Stimulated activated CD8-positive, alpha-beta memory T cell treated with anti-CD3 and anti-CD28 coated beads, Interleukin-7, amount 100 ng/mL, for 1 hour (primary cell): ENCODE measurements at places on chromosomes 16 and 17.

DNA sequence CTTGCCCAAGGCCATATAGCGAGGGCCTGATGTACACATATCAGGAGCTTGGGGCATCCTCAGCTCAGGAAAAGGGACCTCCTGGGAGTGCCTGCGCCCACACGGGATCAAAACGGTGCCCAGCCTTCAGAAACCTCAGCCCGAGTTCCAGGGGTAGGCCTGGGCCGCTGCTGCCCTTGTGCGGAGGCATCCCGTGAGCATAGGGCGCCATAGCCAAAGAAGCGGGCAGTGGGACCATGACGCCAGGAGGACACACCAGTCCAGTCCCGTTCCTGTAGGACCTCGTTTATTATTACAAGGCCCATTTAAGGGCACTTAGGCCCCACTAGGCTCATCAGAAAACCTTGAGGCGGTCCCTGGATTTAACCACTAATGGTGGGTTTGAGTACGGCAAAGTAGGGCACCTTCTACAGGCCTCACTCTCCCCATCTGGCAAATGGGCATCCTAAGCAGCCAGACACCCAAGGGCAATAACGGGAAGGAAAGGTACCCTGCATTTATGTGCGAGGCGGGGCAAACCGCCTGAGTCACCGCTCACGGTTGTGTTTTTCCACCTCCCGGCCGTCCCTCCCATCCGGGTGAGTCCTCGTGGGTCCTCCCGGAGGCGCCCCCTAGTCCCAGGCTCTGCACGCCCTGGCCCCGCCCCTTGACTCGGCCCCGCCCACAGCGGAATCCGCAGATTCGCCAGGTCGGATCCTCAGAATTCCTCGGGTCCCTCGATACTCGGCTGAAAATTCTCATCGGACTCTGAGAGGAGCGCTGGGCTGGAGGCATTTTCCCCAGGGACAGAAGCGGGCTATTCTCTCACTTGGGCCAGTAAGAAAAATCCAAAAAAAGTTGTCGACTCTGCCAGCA lies 726 bp upstream of the SETD1A start:
- peak; percentile 68 for DNase-seq

DNA sequence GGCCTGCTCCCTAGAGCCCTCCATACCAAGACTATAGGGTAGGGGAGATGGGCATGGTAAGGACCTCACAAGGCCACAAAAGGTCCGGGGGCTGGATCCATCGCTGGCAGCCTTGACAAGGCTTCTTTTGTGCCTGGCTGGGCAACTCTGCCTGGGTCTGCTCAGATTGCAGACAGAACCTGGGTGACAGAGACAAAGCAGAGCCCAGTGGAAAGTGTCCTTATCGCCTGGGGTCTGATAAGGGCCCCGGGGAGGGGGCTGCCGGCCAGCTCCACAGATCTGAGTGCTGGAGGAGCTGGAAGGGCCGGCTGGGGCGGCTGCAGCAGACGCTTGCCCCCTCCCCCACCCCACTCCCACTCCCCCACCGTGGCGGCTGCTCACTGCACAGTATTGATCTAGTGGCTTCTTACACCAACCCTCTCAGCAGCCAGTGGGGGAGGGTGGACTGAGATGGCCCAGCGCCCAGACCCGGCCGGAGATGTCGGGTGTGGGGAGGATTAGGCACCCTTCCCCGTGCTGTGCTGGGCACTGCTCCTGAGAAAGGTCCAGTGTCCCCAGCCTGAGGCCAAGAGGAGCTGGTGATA lies 7.2 kb downstream of the MMP15 start:
- no peak for DNase-seq

DNA sequence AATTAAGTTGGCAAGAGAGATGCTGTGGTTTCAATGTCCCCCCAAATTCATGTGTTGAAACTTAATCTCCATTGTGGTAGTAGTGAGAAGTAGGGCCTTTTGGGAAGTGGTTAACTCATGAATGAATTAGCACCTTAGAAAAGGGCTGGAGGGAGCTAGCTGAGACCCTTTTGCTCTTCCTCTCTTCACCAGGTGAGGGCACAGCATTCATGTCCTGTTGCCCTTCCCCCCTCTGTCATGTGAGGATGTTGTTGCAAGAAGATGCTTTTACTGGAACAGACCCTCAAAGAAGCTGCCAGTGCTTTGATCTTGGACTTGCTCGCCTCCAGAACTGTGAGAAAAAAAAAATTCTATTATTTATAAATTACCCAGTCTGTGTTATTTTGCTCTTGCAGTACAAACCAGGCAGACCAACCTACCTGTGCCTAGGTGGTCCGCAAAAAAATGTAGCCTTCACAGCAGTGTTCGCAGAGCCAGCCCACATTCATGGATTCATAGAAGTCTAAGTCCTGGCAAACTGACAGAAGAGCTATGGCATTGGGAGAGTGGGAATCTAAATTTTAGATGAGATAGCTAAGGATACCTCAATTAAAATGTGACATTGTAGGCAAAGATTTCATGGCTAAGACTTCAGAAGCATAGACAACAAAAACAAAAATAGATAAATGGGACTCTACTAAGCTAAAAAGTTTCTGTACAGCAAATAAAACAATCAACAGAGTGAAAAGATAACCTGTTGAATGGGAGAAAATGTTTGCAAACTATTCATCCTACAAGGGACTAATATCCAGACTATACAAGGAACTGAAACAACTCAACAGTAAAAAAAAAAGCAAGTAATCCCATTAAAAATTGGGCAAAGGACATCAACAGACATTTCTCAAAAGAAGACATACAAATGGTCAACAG lies 32.0 kb upstream of the ABCA5 start:
- no peak for DNase-seq

DNA sequence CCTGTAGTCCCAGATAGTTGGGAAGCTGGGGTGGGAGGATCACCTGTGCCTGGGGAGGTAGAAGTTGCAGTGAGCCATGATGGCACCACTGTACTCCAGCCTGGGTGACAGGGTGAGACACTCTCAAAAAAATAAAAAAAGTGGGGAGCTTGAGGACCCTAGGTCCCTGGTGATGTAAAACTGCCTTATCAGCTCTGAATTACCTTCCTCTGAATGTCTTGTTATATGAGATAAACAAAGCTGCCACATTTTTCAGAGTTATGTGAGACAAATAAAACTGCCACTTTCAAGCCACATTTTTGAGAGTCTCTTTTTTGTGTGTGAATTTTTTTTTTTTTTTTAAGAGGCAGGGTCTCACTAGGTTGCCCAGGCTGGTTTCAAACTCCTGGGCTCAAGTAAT lies 32.0 kb upstream of the B4GALNT2 start:
- DNase-seq: no peak

DNA sequence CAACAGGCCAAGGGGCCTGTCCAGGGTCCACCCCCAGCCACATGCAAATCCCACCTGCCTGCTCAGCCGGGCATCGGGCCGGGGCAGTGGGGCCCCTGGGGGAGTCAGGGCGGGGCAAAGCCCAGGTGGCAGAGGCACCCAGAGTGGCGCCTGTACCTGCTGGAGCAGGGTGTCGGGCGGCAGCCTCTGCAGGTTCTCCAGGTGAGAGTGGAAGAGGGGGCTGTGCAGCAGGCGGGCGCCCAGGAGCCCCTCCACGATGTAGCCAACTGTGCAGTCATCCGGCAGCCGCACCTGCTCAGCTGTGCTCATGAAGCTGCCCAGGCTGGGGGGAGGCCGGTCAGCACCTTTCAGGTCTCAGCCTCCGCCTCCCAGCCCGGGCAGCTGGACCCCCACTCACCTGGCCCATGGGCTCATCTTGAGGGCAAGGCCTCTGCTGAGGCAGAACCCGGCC lies 2.1 kb downstream of the RFNG start:
- no peak for DNase-seq

DNA sequence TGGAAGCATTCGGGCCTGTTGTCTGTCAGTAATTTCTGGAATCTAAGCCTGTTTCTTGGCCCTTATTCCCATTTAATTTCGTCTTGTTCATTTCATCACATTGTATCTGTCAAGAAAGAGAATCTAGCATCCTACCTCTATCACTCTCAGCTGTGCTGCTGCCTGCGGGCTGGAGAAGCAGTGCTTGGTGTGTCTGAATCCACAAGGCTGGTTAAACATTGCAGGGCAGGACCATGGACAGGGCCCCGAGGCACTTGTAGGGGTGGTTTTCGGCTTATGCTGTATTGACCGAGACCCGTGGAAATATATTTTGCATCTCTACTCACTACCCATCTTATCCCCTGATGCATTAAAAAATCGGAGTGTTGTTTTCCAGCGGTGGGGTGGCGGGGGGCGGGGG lies 3.1 kb downstream of the RAB11FIP4 start:
- DNase-seq: no peak

GRCh38 chr16:89067677-89068443 lies 25.8 kb upstream of the ACSF3 start:
- DNase-seq: no peak

GRCh38 chr17:49498029-49498615 lies 3.0 kb downstream of the NGFR start:
- no peak for DNase-seq

GRCh38 chr17:49822829-49823228 lies 25.0 kb downstream of the TAC4 start:
- no peak for DNase-seq

DNA sequence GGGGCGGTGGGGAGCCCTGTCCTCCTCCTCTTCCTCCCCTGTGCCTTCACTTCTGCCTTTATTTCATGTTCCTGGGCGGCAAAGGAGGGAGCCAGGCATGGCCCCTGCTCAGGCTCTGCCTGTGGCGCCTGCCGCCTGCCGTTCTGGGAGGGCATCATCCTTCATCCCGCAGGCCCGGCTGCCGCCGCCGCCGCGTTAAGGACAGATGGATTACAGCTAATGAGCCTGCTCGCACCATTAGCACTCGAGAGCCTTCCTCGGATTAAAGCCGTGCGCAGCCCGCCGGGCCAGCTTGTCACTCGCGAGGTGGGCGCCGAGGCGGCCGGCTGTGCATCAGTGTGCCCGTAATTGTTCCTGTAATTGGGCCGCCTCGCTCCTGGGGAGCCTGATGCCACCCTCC lies 127.7 kb upstream of the GSE1 start:
- DNase-seq: no peak

GRCh38 chr17:40763752-40764151 lies 8.2 kb downstream of the KRT26 start:
- DNase-seq: no peak

- DNase-seq: no peak
Measured at GRCh38 chr16:57405097-57405496, 530 bp downstream of the CCL17 start.

GRCh38 chr17:33952425-33952824 lies 302.7 kb upstream of the CCL2 start:
- no peak for DNase-seq

- no peak for DNase-seq
Measured at GRCh38 chr16:69904495-69905170, 46.5 kb upstream of the CLEC18A start.

DNA sequence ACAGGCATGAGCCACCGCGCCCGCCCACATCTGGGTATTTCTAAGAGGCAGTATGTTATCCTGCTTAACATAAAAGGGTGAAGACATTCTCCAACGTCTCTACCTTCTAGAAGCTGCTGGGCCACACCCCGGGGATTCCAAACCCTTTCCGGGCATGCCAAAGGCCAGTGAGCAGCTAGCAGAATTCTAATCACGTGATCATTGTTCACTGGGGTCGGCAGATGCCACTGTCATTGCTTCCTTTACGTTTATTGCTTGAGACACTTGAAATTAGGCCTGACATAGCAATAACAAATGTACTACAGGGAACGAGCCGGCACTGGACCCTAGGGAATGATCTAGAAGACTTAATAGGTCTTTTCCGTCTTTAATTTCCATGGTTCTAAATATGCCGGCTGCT lies 141.2 kb upstream of the ZFHX3 start:
- no peak for DNase-seq

DNA sequence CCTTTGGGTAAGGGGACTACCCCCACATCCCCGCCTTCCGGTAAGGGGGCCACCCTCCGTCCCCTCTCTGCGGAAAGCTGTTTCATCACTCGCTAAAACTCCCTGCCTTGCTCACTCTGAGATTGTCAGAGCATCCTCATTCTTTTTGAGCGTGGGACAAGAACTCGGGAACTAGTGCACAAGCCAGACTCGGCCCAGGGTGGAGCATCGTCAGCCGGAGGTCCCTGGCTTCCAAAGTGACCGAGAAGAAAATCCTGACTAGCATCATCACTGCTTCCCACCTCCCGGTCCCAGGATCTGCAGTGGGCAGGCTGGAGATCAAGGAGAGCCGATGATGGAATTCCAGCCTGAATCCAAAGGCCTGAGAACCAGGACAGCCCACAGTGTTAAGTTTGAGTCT lies 380.3 kb downstream of the SEC14L1 start:
- DNase-seq: no peak

- no peak for DNase-seq
Measured at GRCh38 chr17:43573579-43574321, 27.6 kb upstream of the ETV4 start.

- DNase-seq: no peak
Measured at GRCh38 chr16:81942007-81942601, 69.2 kb downstream of the SDR42E1 start.
